ENCODE measurements at places on chromosomes 12 and 14.
A peak's percentile ranks its signal among the peaks of the same experiment; 100 is the strongest.

GRCh38 chr14:84017495-84017894, 1512.4 kb upstream of the FLRT2 start:
- no peak for DNase-seq

DNA sequence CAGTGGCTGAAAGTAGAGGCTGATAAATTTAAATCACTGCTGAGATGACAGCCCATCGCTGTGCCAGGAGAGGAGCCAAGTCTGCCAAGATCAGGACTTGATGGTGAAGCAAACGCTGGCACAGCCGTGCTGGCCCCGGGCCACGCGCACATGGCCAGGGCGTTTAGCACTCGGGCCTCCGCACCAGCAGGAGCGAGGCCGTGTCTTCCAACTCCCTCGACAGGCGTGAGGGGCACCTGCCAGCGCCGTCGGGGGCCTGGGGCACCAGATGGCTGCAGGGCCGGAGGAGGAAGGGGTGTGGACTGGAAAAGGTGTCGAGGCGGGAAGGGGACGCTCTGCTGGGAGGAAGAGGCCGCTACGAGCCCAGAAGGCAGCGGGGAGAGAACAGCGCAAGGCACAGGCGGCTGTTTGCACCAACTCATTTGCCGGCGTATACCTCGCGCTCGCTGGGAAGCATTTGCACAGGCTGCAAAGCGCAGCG, 29.5 kb downstream of the RIMBP2 start:
- peak; percentile 35 for DNase-seq

DNA sequence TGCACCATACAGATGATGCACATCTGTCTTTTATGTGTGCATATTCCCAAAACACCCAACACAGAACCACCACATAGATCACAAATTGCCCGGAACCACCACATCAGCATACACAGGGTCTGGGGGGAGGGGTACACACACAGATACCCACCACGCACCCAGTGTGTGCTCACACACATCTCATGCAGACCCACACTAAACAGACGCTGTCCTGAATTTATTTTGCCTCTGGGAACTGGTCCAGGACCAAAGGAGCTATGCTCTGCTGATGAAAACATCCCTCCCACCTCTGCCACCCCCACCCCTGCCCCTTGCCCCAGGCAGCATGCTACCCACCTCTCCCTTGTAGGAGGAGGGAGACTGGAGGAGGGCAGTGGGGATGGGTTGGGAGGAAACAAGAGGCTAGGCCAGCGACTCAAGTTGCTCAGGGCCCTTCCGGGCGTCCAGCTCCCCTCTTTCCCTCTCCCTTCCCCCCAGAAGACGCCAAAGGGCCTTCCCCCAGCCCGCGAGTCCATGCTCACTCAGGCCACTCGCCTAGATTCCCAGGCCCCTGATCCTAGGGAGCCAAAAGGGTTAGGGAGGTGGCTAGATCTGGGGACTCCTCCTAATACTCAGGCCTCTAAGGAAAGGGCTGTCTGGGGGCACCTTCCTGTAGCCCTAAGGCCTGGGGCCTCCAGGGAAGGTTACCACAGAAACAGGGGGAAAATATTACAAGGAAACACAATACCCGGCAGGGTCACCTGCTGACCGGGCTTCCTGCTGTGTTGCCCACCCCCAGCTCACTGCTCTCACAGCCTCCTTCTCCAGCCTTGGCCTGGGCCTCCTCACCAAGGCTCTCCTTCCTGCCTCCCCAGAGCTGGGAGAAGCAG, 3.1 kb downstream of the HDAC7 start:
- peak; percentile 41 for DNase-seq

DNA sequence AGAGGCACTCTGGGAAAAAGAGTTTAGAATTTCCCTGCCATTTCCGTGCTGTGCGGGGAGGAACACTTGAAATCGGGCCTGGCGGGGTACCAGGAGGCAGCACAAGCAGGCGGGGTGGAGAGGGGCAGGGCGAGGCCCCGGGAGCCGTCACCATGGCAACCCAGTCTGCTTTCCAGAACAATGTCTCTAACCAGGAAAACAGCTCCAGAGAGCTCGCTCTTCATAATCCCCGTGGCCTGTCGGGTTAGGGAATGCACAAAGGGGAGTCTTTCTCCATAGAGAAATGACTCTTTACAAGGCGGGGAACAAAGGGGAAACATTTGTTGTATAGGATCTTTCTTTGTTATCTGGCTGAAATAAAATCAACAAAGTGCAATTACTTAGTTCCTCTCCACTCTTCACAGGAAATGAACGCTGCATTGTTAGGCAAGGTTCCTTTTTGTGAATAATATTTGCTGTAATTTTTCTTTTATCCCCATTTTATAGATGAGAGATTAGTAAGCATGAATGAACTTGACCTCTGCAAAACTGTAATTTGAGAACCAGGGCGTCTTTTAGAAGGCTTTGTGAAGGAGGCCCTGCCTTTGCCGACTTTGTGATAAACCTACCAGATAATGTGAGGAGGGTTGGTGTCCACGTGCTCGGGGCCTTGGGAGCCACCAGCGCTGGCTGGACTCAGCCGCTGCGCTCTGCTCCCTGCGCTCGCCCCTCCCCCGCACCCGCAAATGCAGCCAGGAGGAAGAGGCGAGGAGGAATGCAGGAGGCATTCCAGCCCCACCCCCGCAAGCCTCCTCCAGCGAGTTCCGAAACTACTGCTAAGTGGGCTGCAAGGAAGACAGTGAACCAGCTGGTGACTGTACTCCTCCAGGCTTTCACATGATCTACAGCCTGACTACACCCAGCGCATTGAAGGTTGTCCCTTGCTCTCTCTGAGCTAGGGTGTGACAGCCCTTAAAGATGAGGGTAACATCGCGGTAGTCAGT, 105.2 kb upstream of the ATF7IP start:
- DNase-seq: peak; percentile 95

DNA sequence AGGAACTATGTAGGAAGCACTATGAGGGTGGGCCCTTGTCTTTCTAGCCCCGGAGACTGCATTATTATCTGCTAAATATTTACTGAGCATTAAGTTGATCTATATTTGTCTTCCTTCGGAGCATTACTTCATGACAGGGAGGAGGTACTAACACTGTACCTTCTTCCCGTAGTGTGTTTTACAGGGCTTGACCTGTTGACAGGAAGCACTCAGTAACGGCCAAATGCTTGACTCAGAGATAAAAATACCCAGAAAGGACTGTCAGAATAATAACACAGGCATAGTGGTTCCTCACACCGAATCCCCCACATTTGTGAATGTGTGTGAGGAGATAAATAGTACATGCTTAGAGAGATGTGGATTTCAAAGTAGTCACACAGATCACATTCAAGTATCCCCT, 466.6 kb downstream of the EGLN3 start:
- no peak for DNase-seq

DNA sequence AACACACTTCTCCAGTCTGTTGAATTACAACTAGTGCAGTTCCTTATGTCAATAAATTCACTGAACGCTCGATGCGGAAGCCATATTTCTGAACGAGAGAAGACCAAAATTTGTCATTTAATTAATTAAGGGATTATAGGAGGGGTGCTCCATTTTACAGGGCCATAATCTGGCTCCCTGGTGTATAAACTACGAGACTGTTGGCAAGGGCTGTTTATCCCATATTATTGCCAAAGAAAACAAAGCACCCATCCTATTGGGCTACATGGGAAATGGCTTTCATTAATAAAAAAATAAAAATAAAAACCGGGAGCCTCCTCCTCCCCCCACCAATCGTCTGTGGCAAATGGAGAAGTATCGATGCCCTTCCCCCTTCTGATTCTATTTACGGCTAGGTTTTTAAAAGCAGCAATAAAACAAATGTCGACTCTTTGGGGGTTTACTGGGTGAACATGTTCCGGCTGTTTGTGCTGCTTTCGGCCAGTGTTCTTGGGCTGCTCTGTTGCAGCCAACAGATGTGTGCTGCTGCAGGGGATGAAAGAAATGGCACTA, 24.8 kb downstream of the ATF7 start:
- DNase-seq: no peak

All from NCI-H146 (cell line).